ENCODE measurements at places on chromosomes 6 and 20. TPM values are rescaled to one million over a fixed set of nuclear protein-coding genes. Genes with fewer than 3 reads are reported as not detected.

The SAMD5 gene
- 1.8 TPM for polyA plus RNA-seq

The SF3B5 gene
- polyA plus RNA-seq, result 300 TPM

The BPI gene
- polyA plus RNA-seq, result not detected

The TMEM244 gene
- polyA plus RNA-seq, result not detected

The LY6G6D gene
- 8.4 TPM for polyA plus RNA-seq

The MOXD1 gene
- polyA plus RNA-seq, result 1.2 TPM

The LRFN2 gene
- not detected for polyA plus RNA-seq

The TNXB gene
- 7.2 TPM for polyA plus RNA-seq

The MACROD2 gene
- 1.2 TPM for polyA plus RNA-seq

The SMIM28 gene
- polyA plus RNA-seq, result 5.0 TPM

The SEMG2 gene
- not detected for polyA plus RNA-seq

The BIRC7 gene
- polyA plus RNA-seq, result 0.60 TPM

The GMPR gene
- polyA plus RNA-seq, result 2.8 TPM

The MLIP gene
- polyA plus RNA-seq, result 0.31 TPM

The ELMO2 gene
- polyA plus RNA-seq, result 19.2 TPM

The NELFE gene
- polyA plus RNA-seq, result 52.5 TPM

The OR12D3 gene
- not detected for polyA plus RNA-seq

The PCNA gene
- 69.7 TPM for polyA plus RNA-seq

The CCN2 gene
- 7.4 TPM for polyA plus RNA-seq

The CPNE5 gene
- 6.0 TPM for polyA plus RNA-seq

The HMGA1 gene
- polyA plus RNA-seq, result 89.7 TPM

The SMAP1 gene
- 26.7 TPM for polyA plus RNA-seq

The IMPG1 gene
- not detected for polyA plus RNA-seq

The WFDC5 gene
- not detected for polyA plus RNA-seq

The CLVS2 gene
- not detected for polyA plus RNA-seq

The LINC00237 gene
- polyA plus RNA-seq, result not detected

The RAB23 gene
- 7.8 TPM for polyA plus RNA-seq

The TP53TG5 gene
- not detected for polyA plus RNA-seq

The BTNL2 gene
- polyA plus RNA-seq, result not detected

The MCHR2 gene
- polyA plus RNA-seq, result not detected

The HMGCLL1 gene
- not detected for polyA plus RNA-seq

The TREM1 gene
- 1.8 TPM for polyA plus RNA-seq

The RIPOR2 gene
- polyA plus RNA-seq, result 1.8 TPM

The TCP11 gene
- polyA plus RNA-seq, result not detected

The SPATS1 gene
- polyA plus RNA-seq, result not detected

The LPA gene
- 0.01 TPM for polyA plus RNA-seq

The SLC32A1 gene
- polyA plus RNA-seq, result 0.06 TPM

The COL12A1 gene
- 2.1 TPM for polyA plus RNA-seq

Data from sigmoid colon (tissue), 7 donors.